Left ventricle myocardium inferior (tissue), 1 donor: ENCODE measurements at places on chromosomes 2 and 18. TPM values are rescaled to one million over a fixed set of nuclear protein-coding genes. Genes with fewer than 3 reads are reported as not detected.

ANO7 gene
- 0.80 TPM for total RNA-seq

CPLX4 gene
- total RNA-seq: not detected

LRRTM1 gene
- total RNA-seq: 0.11 TPM

- no peak for DNase-seq
These were observed 61.7 kb downstream of the SMIM21 start for GRCh38 chr18:75365837-75366236.

DNA sequence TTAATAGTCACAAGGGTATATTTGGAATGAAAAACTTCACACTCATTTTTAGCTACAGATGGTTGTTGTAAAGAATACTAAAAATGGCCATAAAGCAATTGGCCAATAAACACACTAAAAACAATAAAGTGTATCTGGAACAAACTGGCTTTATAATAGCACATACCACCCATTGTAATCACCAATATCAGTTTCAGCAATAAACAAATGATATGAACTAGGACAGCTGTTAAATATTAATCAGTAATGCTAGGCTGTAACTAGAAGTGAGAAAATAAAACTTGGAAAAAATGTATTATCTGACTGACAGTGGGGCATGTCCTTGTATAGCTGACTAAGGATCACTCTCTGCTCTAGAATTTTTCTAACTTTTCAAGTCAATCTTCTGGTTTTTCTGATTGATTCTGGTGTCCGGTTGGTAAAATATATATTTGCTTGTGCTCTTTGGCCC is 312.5 kb downstream of the RND3 start:
- no peak for DNase-seq

- no peak for DNase-seq
These were observed 2.6 kb downstream of the PMAIP1 start for GRCh38 chr18:59902131-59902992.

DNA sequence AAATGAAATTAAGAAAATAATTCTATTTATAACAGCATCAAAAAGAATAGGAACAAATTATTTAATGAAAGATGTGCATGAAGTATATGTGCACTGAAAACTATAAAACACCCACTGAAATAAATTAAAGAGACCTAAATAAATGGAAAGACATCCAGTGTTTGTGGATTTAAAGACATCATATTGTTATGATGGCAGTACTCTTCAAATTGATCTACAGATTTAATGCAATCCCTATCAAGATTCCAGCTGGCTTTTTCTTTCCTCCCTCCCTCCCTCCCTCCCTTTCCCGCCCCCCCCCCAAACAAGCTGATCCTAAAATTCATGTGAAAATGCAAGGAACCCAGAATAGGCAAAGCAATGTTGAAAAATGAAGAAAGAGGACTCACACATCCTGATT is 83.5 kb upstream of the ZFP36L2 start:
- DNase-seq: no peak

DNA sequence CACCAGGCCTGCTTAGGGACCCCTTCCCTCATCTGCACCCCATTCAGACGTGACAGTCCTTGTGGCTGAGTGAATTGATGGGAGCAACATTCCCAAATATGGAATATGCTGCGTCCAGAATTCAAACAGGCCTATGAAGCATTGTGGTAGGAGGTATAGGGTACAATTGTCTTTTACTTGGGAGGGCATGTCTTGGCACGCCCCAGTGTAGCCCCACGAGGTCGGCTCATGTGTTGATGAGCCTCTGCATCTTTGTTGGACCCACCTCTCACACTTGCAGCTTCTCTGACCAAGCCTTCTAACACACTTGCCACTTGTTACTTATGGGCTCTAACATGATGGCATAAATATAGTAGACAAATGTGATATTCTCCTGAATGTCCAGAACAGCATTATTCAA is 1.6 kb downstream of the TIMM21 start:
- no peak for DNase-seq
